ENCODE measurements at places on chromosomes 12 and 14.

DNA sequence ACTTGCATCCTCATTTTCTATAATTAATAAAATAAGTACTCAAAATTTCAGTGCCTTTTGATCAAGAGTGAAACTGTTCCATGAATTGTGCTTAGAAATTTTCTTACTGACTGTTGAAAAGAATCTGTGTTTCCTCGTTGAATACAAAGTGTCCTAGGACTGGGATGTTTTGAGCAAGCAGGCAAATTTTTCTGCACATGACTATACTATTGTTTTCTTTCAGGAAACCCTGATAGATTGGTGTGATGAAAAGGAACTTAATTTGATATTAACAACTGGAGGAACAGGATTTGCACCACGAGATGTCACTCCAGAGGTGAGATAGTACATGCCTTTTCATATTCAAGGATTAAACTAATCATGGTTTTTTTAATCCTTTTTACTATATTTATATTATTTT, 316.3 kb downstream of the GPHN start:
- no peak for DNase-seq

- DNase-seq, result no peak
Observed at GRCh38 chr12:118060301-118061010, 523 bp downstream of the WSB2 start.

GRCh38 chr12:39103552-39104165, 198.3 kb upstream of the CPNE8 start:
- no peak for DNase-seq

DNA sequence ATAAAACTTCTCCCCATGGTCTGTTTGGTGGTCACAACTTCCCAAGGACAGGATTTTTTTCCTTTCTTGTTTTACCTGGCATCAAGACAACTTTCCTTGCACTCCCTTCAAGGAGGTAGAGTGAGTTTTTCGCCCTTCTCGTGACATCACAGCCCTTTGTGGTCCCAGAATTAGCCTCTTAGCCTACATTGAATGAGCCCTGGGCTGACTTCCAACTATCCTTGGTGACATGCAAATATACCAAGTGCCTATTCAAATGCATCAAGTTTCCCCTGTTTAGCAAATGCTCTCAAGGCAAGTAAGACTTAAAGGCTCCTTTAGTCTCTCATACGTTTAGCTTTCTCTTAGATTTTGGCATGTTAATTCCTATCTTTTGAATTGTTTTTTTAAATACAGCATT, 36.6 kb downstream of the TC2N start:
- DNase-seq, result no peak

DNA sequence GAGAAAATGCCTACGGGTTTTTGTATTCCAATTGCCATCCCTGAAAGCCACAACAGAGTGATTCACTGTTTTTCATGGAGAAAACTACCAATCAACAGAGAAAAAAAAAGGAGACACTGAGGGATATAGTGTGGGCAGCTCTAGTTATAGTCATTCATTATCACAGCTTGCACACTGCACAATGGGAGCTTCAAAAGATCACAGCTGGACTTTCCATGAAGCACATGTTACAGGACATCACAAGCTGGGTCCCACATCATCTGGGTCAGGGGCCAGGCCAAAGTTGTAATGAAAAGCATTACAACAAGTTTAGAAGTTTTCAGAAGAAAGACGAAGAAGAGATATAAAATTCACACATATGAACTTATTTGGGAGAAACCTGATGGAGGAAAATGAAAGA, 41.5 kb downstream of the RERG start:
- DNase-seq, result no peak

DNA sequence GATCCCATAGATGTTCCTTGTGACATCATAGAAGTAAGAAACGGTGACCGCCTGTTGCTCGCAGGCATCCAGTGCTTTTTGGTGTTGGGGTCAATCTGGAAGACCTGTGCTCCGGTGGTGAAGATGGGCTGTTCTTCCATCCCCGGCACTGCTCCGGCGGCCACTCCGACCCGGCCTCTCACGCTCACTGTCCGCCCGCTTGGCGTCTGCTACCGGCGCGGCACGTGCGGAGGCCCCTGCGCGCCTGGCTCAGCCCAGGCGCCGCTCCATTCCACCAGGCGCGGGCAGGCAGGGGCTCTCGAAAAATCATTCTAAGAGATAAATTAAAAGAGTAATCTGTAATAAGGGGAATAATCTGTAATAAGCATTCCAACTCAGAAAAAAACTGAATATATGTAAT, 934.5 kb downstream of the TMEM121 start:
- DNase-seq, result no peak

DNA sequence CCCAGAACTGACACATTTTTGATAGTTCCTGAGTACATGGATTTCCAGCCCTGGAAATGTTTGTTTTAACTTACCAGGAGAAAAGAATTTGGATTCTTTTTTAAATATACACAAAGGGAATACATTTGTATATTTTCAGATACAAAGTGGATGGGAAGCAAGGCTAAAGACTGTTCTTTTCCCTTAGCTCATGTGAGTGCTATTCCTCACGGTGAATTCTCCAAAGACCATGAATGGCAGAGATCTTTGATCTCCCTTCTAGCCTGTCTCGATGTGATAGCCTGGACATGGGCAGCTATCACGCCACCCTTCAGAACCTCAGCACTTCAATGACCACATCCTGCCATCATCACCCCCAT, 91.3 kb downstream of the DPF3 start:
- DNase-seq, result no peak

GRCh38 chr14:24260026-24260779, 2.8 kb downstream of the TGM1 start:
- DNase-seq, result no peak

- no peak for DNase-seq
Observed at GRCh38 chr12:81944886-81945285, 185.7 kb upstream of the PPFIA2 start.

- no peak for DNase-seq
Observed at GRCh38 chr14:32507029-32507984, 178.2 kb downstream of the AKAP6 start.

- no peak for DNase-seq
Observed at GRCh38 chr14:38042322-38042721, 165.4 kb upstream of the SSTR1 start.

GRCh38 chr12:124774462-124775167, 89.0 kb downstream of the SCARB1 start:
- DNase-seq, result no peak

DNA sequence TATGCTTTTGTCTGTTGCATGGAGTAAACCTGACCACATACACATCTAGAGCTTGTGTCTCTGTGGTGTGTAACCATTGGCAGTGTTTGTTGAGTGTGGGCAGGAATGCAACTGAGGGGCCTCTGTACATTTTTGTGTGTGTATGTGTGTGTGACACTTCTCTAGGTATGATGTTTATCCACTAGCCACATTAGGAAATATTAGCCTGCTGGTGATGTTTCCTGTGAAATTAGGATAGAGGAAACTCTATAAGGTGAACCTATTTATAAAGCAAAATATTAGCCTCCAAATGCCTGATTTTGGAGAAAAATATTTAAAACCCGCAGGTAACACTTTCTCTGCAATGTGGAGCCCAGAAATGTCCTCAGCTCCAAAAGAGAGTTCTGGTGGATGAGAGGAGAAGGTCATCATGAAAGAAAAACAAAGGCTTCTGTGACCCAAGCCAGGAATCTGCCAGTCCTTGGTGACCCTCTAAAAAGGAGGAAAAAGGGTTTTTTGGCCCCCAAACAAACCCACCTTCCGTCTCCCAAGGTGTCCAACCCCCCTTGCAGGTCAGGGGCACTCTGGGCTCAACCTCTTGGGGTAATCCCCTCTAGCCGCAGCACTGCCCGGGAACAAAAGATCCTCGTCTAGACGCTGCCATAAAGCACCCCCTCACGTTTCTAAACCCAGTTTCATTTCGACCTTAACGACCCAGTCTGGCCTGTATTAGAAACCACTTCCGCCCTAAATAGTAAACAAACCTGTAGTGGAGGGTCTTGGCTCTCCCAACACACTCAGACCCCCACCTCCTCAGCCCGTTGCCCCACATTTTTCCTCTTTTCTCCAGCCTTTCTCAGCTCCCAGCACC, 3.1 kb upstream of the HOTAIR start:
- DNase-seq, result no peak
